Activated CD4-positive, alpha-beta T cell treated with anti-CD3 and anti-CD28 coated beads, Interleukin-2, amount 50 U/mL, for 4 hours (primary cell): ENCODE measurements at places on chromosomes 16 and 17.

DNA sequence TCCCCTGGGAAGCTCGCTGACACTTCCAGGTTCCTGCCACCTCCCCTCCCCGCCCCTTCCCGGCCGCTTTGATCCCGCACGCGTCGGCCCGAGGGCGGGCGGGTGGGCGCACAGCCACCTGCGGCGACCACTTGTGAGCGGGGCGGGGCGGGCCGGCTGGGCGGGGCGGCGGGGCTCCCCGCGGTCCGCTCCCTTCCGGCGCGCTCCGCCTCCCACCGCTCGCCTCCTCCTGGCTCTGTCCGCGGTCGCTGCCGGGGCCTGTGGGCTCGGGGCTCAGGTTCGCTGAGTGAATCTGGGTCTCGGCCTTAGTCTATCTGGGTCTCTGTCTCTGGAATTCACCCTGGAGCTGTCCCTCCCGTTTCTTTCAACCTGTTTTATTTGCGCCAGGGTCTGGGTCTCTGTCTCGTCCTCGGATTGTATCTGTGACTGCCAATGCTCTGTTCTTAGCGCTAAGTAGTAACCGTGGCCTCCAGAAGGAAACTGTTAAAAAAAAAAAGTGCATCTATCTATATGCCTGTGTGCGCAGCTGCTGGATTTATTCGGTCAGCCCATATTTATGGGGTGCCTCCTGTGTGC lies 2.7 kb upstream of the HES7 start:
- DNase-seq = no peak

DNA sequence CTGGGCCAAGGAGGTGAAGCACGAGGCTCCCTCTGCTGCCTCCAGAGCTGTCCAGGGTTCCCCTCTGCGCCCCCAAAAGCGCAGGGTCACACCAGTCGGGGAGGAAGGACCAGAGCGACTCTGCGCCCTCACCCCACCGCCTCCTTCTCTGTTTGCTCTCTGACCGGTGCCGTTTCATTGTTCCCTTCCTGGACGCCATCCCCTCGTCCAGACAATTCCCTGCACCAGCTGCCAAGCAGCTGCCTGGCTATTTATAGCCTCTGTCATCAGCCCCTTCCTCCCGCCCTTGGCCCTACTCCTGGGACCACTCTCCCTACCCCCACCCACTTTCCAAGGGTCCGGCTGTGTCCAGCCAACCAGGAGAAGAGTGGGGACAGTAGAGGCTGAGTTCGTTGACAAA lies 68.8 kb upstream of the CREBBP start:
- no peak for DNase-seq

- DNase-seq = no peak
Measured at GRCh38 chr17:17880577-17881196, 43.9 kb upstream of the SREBF1 start.

DNA sequence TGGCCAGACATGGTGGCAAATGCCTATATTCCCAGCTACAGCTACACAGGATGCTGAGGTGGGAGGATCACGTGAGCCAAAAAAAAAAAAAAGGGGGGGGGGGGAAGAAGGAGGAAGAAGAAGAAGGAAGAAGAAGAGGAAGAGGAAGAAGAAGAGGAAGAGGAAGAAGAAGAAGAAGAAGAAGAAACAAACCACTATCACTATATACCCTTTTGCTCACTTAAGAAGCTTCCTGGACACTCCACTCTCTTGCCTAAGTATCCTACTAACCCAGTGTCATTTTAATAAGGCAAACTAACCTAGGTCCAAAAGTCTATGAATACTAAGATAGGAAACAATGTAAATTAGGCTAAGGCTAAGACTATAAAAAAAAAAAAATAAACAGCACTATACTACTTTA lies 54.8 kb downstream of the GPATCH8 start:
- DNase-seq = no peak

- no peak for DNase-seq
Measured at GRCh38 chr16:57786632-57787518, 15.4 kb downstream of the KIFC3 start.

DNA sequence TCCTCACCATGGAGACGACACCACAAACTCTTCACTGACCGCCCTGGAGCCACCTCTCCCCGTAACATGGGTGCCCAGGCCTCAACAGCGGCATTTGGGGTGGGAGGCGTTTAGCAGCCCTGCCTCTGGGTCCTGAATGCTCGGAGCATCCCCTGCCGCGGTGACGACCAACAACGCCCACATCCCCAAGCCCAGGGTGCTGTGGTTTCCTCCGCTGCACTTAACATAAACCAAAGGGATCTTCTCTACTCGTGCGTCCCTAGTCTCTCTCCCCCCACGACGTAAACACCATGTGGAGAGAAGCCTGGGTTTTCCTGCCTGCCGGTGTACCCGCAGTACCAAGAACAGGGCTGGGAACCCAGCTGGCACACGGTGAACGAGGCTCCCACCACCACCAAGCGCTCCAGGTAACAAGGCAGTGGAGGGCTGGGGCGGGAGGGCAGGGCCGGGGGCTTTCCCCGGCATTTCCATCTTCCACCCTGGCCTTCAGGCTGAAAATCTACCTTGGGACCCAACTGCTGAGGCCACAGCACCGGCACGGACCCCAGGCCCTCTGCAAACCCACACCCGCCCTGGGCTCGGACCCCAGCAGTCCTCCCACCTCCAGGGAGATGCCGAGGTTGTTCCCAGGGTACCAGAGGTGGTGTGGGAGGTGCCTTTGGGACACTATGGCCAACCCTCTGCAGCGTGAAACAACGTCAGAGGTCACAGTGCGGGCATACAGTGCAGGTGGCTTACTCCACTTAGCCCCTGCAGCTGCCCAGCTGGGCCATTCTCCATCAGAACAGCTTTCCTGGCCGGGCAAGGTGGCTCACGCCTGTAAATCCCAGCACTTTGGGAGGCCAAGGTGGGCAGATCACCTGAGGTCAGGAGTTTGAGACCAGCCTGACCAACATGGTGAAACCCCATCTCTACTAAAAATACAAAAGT lies 54.3 kb downstream of the TIMM22 start:
- DNase-seq = no peak
